ENCODE measurements at places on chromosomes 5 and 9.

DNA sequence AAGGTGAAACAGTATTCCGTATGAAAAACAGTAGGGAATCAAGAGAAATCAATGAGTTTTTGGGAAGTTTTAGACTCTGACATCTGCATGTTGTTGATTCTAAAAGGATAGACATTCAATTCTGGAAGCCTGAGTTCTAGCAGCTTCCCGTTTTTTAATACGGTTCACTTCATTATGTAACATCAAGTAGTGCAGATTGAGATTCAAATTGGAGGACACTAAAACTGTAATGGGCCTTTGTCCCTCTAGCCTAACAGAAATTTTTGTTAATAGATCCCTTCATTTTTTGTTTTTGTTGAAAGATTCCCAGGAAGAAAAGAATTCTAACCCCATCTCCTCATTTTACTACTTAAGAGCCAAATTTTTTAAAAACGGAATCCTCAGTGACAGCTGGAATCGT, 384.6 kb downstream of the SH3GL2 start:
- DNase-seq = no peak

DNA sequence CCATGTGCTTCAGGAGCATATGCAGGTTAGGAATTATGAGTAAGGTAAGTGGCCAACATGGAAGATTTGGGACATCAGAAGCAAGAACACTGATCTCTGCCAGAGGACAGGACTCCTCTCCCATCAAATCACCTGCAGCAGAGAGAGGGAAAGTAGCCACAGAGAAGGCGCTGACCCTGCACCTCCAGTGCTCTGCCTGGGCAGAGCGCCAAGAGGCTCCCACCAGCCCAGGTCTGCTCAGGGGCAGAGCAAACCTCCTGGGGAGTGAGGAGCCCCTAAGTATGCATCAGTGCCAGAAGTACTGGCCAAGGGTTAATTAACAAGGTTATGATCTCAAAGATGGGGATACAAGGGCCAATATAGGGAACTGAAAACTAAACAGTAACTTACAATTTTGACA, 545.3 kb upstream of the TRPC7 start:
- no peak for DNase-seq

DNA sequence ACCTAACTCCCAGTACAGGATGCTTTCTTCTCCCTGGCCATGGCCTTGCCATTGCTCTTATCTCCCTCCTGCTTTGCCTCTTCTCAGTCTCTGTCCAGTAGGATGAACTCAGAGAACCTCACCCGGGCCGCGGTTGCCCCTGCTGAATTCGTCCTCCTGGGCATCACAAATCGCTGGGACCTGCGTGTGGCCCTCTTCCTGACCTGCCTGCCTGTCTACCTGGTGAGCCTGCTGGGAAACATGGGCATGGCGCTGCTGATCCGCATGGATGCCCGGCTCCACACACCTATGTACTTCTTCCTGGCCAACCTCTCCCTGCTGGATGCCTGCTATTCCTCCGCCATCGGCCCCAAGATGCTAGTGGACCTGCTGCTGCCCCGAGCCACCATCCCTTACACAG, at the start of gene OR5C1:
Gene OR5C1 (plus strand): TSS at position 103 of the 400 bp plus-strand sequence. CDS start 0 bp downstream, at position 103.
- no peak for DNase-seq

DNA sequence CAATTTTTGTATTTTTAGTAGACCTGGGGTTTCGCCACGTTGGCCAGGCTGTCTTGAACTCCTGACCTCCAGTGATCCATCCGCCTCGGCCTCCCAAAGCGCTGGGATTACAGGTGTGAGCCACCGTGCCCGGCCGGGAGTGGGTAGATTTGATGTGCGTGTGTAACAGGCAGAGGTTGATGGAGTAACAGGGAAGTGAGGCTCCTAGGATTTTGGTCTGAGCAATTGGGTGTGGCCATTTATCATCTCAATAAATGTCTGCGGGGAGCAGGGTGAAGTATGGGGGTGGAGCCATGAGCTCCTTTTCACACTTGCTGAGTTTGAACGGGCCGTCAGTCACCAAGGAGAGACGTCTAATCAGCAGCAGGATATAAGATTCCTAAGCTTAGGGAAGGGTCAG, 1.2 kb upstream of the REXO4 start:
- DNase-seq = no peak

- no peak for DNase-seq
Observed at GRCh38 chr5:87850843-87851242, 417.8 kb downstream of the TMEM161B start.

GRCh38 chr5:132679717-132680380, 6.1 kb downstream of the IL4 start:
- no peak for DNase-seq

- DNase-seq = no peak
Observed at GRCh38 chr5:33850100-33850594, 41.6 kb downstream of the ADAMTS12 start.

- DNase-seq = no peak
Observed at GRCh38 chr5:8869932-8870331, 675.9 kb downstream of the SEMA5A start.

- peak; percentile 84 for DNase-seq
Observed at GRCh38 chr9:136122425-136123383, 4.0 kb upstream of the TMEM250 start.

DNA sequence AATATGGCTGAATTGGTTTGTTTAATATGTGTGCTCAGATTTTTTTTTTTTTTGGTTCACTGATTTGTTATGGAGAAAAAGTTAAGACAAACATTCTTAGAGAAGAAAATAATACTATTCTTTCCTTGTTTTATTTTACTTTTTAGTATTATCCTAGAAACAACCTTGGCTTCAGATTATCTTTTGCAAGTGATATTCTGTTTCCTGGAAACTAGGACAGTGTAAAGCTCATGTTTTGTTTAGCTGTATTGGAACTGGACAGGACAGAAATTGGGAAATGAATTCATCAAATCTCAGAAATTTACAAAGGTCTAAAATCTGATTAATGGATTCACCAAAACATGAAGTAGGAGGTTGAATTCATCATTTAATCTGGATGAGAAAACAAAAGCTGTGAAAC, 130.5 kb downstream of the FBXL7 start:
- no peak for DNase-seq

- peak; percentile 60 for DNase-seq
Observed at GRCh38 chr9:109166771-109167601, at the start of gene FRRS1L. Gene FRRS1L, minus strand, starts transcription at chr9:109167249. Its CDS starts 111 bp downstream, at chr9:109167138.

DNA sequence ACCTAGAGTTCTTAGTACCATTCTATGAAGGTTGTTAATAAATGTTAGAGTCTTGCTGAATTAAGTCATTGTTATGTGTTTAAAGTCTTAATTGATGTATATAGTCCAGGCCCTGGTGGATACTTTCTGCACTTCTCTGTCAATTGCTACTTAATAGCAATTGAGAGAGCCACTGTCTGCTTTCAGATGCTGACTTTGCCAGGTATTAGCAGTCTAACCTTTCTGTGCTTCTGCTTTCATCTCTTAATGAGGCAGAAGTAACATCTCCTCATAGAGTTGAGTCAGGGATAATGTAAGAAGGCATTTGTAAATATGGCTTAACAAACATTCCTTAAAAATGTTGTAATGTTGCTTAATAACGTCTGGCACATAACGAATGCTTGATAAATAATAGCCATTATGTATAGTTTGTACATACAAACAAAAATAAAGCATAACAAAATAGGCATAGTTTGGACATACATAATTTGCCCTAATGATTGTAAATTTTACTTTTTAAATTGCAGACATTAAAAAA, 28.3 kb downstream of the RASGRF2 start:
- no peak for DNase-seq

DNA sequence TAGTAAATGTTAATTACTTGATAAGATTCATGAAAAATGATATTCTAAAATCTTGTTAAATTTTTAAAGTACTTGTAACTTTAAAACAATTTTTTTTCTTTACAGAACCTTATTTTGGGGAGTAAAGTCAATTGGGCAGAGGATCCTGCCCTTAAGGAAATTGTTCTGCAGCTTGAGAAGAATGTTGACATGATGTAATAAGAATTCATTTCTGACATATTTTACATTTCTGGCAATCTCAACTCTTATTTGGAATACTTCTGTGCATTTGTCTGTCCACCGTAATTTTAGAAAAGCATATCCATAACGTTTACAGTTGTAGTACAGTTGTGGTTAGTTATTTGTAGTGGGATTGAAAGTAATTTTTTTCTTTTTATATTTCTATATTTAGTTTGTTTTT, 20.2 kb downstream of the CENPH start:
- DNase-seq = no peak

DNA sequence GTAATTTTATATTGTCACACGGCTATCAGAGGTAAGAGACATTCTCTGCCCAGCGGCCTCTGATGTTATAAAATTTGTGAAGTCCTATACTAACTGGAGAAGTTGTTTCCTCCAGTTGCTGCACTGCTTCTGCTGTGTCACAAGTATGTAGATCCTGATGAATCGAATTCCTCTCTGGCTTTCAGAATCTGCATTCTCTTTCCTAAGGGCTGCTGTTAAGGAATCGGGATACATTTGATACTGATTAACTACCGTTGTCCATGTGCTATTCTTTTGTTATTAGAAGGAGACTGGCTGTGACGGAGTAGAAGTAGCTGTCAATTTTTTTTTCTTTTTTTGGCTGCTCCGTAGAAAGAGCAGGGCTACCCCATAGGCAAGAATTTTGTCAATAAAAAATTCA, 81.7 kb upstream of the LRRC70 start:
- DNase-seq = no peak

DNA sequence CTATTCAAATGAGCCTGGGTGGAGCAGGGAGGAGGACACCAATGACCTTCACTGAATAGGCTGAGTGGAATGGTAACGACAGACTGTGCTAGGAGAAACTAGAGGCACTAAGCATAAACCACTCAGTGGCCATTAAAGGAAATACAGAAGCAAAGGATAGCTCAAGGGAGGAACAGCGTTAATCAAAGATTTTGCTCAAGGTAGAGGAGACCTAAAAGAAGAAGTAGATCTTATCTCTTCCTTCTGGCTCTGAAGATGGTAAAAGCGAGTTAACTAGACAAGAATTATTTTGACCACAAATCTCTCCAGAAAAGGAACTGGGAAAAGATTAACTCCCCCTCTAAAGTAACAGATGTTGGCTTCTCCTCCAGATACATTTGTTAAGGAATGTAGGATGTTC, 299.6 kb downstream of the EPB41L4A start:
- no peak for DNase-seq

GRCh38 chr9:116058421-116058820, 95.2 kb upstream of the PAPPA start:
- no peak for DNase-seq

DNA sequence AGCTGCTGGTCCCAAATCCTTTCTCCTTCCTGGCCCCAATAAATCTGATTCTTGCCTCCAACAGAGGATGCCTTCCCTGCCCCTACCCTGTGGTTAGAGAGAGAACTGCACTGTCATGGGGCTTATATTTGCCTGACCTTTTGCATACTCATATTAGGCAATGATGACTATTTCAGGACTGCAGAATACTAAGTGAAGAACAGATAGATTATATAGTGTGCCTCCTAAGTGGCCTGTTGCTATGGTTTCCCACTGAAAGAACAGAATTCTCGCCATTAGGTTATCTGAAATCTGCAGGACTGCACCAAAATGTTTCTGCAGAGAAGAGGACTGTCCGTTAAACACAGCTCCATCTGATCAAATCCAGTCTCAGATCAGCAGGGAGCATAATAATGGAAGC, 87.3 kb upstream of the CCNG1 start:
- no peak for DNase-seq

DNA sequence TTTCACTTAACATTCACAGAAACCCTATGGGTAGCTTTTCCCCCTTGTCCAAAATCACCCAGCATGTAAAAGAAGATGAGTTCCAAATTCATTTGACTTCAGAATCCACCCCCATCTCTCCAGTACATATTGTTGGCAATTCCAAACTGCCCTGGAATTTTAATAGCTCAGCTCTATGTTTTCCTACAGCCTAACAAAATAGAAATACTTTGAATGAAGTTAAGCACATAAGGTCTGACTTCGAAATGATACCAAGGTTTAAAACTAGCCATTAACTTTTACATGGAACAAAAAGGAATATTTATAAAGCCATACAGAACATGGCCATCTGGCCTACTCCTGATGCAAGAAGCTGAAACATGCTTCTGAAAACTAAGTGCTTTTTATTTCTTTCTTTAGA, 634.3 kb downstream of the PDE4D start:
- no peak for DNase-seq

DNA sequence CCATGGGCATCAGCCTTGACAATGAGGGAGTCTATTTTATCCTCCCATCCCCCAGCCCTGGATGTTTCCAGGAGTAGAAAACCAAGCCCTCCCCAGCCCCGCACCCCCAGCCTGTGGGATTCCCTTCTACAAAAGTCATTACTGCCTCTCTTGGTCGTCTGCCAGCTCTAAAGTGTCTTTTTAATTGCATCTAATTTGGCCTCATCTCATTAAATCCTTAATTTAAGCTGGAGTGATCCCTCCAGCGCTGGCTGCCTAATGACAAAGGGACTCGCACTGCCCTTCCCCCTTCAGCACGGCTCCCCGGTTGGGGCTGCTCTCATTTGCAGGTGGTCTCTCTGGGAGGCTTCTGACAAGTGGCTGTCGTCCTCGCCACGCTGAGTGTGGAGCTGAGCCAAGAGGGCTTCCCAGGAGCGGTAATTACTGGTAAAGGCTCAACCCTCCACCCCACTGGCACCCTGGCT, 107.9 kb upstream of the ALDH1B1 start:
- DNase-seq = peak; percentile 47

DNA sequence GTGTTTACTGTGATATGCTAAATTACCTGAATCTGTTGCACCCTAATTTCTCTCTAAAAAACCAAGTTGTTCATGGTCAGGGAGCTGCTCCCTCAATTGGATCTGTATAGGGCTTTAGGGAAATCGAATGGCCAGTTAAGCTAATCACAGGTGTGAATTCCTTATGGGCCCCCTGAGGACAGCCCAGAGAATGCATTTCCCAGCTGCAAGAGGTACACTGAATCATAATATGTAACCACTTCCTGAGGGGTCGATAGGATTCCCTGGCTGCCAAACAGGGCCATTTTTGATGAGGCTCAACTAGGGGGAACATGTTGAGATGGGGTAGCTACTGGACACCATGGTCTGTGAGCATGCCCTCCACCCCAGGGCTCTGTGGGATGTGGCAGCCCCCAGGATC, 478.6 kb downstream of the CCDC171 start:
- DNase-seq = no peak

GRCh38 chr5:60763061-60763460, 63.1 kb upstream of the DEPDC1B start:
- no peak for DNase-seq

DNA sequence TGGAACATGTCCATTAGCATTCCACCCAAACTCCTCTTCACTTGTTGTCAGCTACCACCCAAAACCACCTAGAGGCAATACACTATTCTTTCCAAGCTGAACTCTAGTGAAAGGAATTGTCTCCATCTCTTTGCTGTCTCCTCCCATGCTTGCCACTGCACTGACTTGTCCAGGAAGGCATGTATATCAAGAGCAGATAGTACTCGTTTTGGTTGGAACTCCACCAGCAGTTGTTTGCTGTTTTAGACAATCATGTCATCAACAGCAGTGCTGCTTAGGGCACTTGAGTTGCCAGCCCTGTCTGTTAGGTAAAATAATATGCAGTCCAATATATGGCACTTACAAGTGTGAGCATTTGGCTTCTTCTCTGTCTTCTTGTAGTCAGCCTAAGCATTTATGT, 80.0 kb upstream of the SAP30L start:
- DNase-seq = no peak

GRCh38 chr5:127562252-127562651, 44.8 kb downstream of the PRRC1 start:
- DNase-seq = peak; percentile 30
